ENCODE measurements at places on chromosomes 5 and 9. TPM values are rescaled to one million over a fixed set of nuclear protein-coding genes. Genes with fewer than 3 reads are reported as not detected.

DNA sequence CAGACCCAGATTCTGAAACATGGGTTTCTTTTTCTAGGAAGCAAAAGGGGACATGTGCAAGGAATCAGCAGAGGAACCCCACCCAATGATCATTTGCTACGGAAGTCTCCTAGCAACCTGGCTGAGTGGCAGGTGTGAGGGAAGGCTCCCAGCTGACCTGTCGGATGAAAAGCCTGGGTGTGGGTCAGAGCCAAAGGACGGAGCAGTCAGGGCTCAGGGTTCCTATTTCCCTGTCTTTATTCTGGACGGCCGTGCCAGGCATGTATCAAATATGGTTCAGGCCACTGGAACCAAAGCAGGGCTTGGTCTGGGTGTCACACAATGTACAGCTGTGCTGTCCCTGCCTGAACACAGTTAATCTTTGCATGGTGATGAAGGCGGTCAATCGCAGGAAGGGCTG lies 20.1 kb downstream of the STK10 start:
- DNase-seq: no peak

- DNase-seq: peak; percentile 96
These were observed 30.2 kb downstream of the ITGA2 start for GRCh38 chr5:53019320-53019719.

DNA sequence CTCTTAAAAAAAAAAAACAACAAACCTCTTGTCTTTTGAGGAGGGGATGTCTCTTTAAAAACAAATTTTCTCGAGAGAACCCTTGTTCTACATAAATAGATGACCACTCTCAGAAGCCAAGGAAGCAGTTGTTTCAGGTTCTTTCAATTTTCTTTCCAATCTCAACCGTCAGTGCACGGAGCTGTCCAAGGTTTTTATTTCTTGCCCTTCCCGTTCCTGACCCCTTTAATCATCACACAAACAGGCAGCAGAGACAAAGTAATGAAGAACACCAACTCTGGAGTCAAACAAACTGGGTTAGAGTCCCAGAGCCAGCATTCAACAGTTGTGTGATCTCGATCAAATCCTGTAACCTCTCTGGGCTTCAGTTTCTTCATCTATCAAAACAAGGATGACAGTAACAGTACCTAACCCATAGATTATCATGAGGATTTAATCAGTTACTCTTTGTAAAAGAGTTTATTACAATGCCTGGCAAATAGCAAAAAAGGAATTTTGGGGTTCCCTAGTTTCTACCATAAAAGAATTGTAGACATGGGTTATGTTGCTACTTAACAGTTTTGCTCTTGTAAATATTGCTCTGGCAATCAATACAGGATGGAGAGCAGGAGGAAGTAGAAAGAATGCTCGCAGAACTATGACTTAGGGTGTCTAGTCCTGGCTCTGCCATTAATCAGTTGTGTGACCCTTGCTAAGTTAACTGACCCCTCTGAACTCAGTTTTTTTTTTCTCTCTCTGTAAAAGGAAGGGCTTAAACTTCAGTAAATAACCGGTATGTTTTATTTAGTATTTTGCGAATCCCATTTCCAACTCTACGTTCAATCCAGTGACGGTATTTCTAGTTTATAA lies 1.0 kb upstream of the NIM1K start:
- peak; percentile 55 for DNase-seq

GRCh38 chr9:78038620-78039300 lies 7.1 kb upstream of the GNAQ start:
- DNase-seq: no peak

The OTP gene
- total RNA-seq: not detected

- DNase-seq: peak; percentile 94
These were observed 38.0 kb downstream of the VCAN start for GRCh38 chr5:83509540-83509939.

The PTGR1 gene
- total RNA-seq: 111 TPM
